ENCODE measurements at places on chromosomes 2 and 18. TPM values are rescaled to one million over a fixed set of nuclear protein-coding genes. Genes with fewer than 3 reads are reported as not detected.

The CPLX4 gene
- total RNA-seq, result not detected

The DAW1 gene
- not detected for total RNA-seq

The UGT1A3 gene
- not detected for total RNA-seq

The FOXI3 gene
- total RNA-seq, result 0.21 TPM

The VPS4B gene
- 56.6 TPM for total RNA-seq

The SH3BP4 gene
- 119 TPM for total RNA-seq

The NGEF gene
- total RNA-seq, result 3.6 TPM

The ERFE gene
- 113 TPM for total RNA-seq

The NEDD4L gene
- total RNA-seq, result 94.1 TPM

The UGT1A5 gene
- not detected for total RNA-seq

The L3MBTL4 gene
- 9.8 TPM for total RNA-seq

The REG3G gene
- total RNA-seq, result not detected

- DNase-seq, result no peak
Measured at GRCh38 chr2:218378053-218378452, 4.0 kb upstream of the SLC11A1 start.

DNA sequence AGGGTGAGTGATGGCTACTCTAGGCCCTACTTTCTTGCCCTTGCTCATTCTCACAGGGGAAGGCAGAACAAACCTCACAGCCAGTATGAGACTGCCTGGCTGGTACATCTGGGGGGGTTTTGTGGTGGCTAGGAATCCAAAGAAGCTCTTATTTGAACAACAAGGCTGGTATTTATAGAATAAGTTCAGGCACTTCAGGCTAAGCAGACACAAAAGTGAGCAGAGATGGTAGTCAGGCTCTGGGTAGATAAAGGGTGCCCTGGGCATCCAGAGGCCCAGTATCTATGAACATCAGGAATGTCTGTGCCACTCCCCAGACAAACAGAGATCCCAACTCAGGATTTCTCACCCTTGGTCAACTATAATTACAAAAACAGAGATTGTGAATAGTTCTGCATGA lies 57.2 kb upstream of the RTN4 start:
- DNase-seq, result no peak

DNA sequence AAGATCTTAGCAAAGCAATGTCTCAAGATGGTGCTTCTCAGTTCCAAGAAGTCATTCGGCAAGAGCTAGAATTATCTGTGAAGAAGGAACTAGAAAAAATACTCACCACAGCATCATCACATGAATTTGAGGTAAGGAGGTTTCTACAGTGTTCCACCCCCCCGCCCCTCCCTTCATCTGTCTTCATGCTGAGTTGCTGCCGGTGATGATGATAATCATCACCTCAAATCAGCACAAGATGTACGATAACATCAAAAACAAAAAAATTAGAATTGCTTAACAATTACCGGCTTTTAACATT lies 14.6 kb downstream of the UGP2 start:
- no peak for DNase-seq

- DNase-seq, result no peak
Measured at GRCh38 chr2:136247204-136247950, 129.4 kb upstream of the CXCR4 start.

- no peak for DNase-seq
Measured at GRCh38 chr2:239339726-239340601, 60.9 kb downstream of the HDAC4 start.

DNA sequence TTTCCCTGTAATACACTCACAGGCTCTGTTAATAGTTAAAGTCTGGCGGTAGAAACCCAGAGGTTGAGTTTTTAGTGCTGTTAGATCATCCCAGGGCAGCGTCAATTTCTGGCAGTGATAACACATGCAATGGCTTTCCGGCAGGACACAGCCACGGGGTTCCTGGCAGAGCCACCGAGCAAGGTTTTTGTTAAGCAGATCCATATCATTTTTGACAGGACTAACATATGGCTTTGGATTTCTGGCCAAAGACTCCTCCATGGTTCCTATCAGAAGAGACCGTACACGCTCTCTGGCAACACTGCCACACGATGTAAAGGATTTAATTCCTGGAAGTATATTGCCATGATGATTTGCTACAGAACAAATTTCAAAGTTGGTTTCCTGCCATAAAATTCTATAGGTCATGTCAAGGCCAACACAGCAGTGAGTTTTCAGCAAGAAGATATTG lies 854.3 kb downstream of the LRRTM4 start:
- DNase-seq, result no peak

DNA sequence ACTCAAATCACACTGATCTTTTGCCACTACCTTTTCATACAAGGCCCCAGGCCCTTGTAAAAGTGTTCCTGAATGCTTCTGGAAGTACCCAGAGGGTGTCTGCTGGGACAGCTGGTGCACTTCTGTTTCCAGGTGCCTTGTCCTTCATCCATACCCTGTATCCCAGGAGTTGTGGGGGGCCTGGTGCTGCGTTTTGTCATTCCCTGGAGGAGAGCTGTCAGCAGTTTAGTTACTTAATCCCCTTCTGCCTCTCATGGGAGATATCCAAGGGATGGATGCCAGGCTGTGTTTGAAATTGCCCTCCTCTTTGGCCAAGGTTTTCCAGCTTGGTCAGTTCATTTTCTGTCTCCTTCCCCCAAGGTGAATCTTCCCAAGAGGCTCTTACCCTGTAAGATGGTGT lies 158.3 kb downstream of the WDSUB1 start:
- no peak for DNase-seq

- DNase-seq, result peak; percentile 93
Measured at GRCh38 chr18:23719634-23720201, 30.5 kb downstream of the LAMA3 start.

- no peak for DNase-seq
Measured at GRCh38 chr2:45533771-45534170, 77.3 kb downstream of the SRBD1 start.

GRCh38 chr2:156191527-156191926 lies 141.0 kb downstream of the NR4A2 start:
- no peak for DNase-seq

DNA sequence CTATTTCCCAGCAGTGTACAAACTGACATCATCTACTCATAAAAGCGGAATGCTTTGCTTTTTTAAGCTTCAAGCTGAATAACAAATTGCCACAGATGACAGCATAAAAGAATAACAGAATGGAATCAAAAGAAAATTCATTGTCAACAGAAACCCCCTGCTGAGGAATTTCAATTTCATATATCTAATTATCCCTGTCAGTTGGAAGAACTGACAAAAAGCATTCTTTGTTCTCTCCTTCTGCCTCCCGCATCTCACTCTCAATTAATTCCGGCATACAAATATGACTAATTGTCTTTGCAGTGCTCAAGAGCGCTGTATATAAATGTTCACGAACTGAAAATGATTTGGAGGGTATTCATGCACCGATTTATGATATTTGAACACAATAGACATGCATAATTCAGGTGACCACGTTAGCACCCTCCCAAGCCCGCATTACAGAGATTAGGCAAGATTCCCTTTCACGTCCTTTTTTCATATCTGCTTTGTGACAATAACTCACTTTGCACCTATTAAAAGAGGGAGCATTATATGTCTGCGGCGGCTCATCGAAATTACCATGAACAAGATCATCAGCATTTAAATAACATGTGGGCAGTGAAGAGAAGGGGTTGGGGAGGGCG lies 277.7 kb upstream of the SALL3 start:
- no peak for DNase-seq

DNA sequence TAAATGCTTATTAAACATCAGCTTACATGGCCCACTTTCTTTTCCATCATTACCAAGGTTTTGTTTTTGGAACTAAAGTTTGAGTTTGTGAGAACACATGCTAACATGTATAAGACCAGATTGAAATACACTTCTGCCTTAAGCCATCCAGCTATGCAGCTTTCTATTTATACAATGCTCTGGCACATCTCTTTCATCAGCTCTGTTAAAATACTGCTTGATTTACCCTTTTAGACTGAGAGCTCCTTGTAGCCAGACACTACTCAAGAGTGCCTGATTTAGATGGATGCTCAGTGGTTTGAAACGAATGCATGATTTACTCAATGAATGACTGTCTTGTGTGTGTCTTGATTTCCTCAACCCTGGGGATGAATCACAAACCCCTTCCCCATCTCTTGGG lies 392.5 kb downstream of the THSD7B start:
- no peak for DNase-seq

- DNase-seq, result no peak
Measured at GRCh38 chr2:134463699-134464022, 209.8 kb downstream of the MGAT5 start.

DNA sequence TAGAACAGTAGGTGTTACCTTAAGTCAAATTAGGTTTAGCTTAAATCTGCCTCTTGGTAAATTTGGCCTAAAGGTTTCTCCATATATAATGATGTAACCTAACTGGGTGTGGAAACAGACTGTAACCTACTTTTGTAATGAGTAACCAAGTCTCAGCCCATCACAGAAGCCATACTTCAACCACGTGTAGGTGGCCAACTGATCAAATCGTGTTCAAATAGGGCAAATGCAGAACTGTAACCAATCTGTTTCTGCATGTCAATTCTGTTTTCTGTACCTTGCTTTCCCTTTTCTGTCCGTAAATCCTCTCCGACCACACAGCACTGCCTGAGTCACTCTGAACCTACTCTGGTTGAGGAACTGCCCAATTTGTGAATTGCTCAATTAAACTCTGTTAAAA lies 34.0 kb upstream of the PLA2R1 start:
- no peak for DNase-seq

- DNase-seq, result no peak
Measured at GRCh38 chr18:51025512-51025911, 4.5 kb upstream of the SMAD4 start.

DNA sequence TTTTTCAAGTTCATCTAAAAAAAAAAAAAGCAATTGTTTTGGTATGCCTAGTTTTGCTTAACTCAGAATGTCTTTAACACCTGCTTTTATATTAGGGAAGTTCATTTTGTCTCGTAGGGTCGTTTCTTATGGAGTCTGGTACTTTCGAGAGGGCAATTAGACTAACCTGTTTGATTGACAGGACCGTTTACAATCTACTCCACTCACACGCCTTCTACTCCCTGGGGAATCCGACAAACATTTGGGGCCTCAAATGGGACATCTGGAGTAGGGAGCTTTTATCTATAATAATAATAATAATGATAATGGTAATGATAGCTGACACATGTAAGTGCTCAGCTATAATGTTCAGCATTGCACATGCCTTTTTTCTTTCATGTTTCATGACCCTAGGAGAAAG lies 261.6 kb upstream of the RASGRP3 start:
- no peak for DNase-seq

DNA sequence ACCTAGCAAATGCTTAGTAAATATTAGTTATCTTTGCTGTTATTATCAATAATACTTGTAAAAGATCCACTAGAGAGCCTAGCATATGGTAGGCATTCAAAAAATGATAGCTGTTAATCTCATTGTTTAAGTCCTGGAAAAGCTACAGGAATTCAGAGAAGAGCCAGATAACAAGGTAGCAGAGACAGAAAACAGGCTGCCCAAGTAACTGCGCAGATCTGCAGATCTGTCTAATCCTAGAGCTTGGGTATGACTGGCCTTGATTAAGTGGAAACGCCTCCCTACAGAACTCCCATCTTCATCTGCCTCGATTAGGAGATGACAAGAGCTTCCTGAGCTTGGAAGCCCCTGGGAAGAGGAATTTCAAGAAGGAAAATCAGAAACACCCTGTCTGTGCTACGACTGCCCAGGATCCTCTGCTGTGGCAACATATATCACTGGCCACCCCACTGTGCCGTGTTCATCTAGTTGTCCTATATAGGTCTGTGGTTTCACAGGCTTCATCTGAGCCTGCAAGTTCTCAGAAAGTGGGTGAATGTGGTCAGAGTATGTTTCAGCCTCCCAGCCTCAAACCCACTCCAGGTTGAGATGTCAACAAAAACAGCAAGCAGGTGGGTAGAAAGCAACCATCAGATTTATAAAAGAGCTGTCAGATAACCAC lies 151.5 kb upstream of the PKDCC start:
- no peak for DNase-seq

- DNase-seq, result no peak
Measured at GRCh38 chr2:61111708-61112107, 46.0 kb downstream of the SANBR start.

- DNase-seq, result no peak
Measured at GRCh38 chr2:121501031-121501430, 29.6 kb upstream of the RNU4ATAC start.

DNA sequence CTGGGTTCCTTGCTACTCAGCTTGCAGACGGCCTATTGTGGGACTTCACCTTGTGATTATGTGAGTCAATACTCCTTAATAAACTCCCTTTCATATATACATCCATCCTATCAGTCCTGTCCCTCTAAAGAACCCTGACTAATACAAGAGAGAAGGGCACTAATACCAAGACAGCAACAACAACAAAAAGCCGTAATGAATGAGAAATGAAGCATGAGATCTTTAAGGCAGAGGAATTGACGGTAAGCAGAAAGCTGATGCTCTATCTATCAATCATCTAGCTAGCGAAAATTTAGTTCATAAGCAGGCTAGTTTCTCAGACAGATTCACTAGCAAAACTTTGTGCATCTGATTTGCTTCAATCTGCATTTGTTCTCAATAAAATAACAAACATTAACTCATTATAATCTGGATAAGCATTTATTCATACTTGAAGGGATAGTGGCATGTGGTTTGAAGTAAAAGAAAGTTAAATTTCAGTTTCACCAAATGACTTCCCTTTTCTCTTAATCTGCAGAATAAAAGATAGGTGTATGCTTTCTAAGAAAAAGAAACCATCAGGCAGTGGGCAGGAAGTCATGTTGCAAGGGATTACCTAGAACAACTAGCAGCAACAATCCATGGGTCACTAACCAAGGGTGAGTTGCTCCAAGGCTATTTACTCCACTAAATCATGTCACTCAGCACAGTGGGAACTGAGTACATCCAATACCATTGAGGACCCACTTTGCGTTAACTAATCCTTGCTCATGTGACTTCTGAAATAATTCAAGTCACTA lies 376.5 kb downstream of the TMEM182 start:
- no peak for DNase-seq

DNA sequence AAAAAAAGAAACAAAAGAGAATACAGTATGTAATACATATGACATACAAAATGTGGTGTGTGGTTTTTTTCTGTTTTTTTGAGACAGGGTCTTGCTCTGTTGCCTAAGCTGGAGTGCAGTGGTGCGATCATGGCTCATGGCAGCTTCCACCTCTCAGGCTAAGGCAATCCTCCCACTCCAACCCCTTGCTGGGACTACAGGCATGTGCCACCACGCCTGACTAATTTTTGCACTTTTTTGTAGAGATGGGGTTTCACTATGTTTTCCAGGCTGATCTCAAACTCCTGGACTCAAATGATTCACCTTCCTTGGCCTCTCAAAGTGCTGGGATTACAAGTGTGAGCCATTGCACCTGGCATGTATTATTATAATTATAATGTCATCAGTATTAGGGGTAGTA lies 38.9 kb downstream of the DHX57 start:
- peak; percentile 19 for DNase-seq

DNA sequence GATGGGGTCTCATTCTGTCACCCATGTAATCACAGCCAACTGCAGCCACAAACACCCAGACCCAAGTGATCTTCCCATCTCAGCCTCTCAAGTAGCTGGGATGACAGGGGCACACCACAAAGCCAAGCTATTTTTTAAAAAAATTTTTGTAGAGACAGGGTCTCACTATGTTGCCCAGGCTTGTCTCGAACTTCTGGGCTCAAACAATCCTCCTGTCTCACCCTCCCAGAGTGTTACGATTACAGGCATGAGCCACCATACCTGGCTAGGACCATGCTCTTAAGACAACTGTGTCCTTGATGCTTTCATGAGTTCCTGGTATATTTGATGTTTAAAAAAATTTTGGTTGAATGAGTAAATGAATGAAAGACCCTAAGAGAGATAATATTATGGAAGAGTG lies 19.4 kb downstream of the ABCB11 start:
- no peak for DNase-seq
